T-helper 1 cell (primary cell): ENCODE measurements at places on chromosomes 11 and 22.
A peak's percentile ranks its signal among the peaks of the same experiment; 100 is the strongest.

DNA sequence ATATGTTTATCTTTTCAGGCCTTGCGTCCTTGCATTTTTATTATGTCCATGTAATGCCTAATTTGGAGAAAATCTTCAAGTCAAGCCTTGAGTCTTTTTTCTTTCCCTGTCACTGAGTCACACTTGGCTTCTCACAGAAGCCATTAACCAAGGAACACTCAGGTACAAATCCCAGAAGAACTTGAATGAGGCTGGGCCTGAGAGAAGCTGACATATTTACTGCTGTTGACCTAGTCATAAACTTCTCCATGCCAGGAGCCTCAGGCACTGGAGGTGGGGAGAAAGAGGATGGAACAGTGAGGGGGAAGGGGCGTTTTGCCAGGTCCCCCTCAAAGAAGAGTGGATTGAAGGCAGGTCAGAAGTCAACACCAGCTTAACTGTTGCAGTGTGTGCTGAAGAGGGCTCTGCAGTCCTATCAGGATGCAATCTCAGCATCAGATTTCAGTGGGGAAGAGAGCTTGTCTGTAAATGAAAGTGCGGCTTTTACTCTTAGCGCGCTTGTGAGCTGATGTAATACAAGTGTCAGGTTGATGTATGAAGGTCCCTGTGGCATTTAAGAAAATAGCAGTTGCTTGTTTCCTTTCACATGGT, 526.0 kb downstream of the ETS1 start:
- no peak for DNase-seq

- DNase-seq = no peak
Measured at GRCh38 chr11:99925968-99926367, 761.1 kb upstream of the ARHGAP42 start.

- DNase-seq = no peak
Measured at GRCh38 chr11:70135625-70136059, 57.5 kb downstream of the ANO1 start.

DNA sequence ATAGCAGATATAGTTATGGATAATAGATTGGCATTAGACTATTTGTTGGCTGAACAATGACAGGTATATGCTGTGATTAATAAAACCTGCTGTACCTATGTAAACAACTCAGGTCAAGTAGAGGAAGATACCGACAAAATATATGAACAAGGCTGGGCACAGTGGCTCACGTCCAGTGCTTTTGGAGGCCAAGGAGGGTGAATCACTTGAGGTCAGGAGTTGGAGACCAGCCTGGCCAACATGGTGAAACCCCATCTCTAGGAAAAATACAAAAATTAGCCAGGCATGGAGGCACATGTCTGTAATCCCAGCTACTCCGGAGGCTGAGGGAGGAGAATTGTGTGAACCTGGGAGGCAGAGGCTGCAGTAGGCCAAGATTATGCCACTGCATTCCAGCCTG, 14.0 kb upstream of the CHKA start:
- DNase-seq = no peak

DNA sequence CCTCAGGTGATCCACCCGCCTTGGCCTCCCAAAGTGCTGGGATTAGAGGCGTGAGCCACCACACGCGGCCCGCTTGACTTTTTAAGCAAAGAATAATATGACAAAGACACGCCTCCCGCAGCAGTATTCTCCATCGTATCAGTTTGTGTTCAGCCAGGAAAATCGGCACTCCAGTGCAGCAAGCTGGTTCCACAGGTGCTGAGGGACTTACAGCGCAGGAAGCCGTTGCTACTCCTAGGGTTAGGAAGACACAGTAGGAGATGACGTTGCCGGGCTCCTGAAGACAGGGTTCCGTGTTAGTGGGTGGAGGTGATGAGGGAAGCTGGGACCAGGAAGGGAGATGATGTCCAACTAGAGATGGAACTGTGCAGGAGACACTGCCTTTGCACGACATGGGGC, 65.8 kb upstream of the CECR2 start:
- DNase-seq = no peak

- DNase-seq = no peak
Measured at GRCh38 chr11:2698386-2699184, 1.2 kb downstream of the KCNQ1OT1 start.

GRCh38 chr11:88292171-88292843, 45.2 kb downstream of the CTSC start:
- no peak for DNase-seq

- DNase-seq = peak; percentile 53
Measured at GRCh38 chr22:31278626-31279326, 13.5 kb downstream of the PIK3IP1 start.

DNA sequence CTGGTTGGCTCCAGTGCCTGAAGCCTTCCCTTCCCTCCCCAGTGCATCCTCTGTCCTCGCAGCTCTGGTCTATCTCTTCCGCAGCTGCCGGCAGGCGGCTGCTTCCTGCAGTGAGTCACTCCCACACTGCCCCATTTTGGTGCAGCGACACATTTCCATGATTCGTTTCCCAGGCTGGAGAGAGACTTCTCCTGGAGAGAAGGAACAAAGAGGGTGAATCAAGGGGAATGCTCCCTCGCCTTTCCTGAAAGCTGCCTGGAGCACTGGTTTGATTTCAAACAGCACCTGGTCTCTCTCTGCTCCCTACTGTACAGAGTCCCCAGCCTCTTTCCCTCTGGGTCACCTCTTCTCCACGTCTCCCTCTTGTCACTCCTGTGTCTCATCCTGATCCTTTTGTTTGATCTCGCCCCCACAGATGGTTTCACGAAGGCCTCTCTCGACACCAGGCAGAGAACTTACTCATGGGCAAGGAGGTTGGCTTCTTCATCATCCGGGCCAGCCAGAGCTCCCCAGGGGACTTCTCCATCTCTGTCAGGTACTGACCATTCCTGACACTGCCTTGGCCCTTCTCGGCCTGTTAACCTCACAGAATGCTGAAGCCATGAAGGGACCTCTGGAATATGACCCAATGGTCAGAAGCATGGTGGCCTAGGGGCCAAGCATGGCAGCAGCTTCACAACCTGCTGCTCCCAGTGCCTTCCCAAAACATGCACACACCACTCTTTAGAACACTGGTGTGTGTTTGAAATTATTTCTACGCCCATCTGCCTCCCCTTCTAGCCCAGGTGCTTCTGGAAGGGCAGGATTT, at the start of gene TMA7B:
Gene TMA7B, plus strand, starts transcription at position 758 of the 808 bp plus-strand sequence. CDS start 3,978 bp downstream, outside the sequence.
- DNase-seq = peak; percentile 49

GRCh38 chr11:115182282-115182955, 321.8 kb downstream of the CADM1 start:
- DNase-seq = no peak

DNA sequence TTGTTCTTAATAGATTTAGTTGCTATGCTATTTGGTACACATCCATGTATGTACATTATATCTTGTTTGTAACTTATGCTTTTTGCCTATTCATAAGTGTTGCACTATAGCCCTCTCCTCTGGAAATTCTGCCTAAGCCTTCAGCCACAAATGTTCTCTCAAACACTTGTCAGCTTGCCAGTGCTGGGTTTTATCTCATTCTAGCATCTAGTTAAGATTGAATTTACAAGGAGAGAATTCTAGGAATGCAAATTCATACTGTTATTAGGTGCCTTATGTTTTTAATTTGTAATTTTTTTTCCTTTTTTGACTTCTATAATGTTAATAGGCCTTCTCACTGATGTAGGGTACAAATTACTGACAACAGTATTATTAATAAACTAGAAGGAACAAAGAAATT, 14.6 kb upstream of the CTSC start:
- DNase-seq = no peak

- no peak for DNase-seq
Measured at GRCh38 chr11:71342116-71342515, 89.7 kb upstream of the SHANK2 start.

- DNase-seq = no peak
Measured at GRCh38 chr11:26483108-26483507, 89.0 kb downstream of the MUC15 start.

DNA sequence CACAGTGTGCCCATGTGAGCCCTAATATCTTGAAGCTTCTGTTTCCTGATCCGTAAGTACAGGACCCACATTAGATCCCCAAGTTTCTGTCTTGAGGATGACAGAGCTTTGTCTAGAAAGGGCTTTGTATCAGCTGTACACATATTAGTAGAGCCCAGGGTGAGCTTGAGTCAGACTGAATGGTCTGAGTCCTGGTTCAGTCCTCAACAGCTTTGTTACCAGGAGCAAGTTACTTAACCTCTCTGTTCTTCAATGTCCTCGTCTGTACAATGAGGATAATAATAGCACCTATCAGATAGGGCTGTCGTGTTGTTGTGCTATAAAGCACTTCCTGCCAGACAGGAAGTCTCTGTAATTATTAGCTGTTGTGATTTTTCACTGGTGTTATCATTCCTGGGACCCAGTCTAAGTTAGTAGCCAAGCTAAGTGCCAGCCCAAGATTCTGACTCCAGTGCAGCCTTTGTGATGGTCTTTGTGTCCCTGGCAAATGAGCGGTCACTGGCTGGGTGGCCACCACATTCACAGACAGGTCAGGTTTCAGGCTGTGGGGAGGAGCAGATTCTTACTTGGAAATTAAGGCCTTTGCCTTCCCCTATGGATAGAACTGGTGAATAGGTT, 6.8 kb downstream of the TOM1 start:
- DNase-seq = no peak

- no peak for DNase-seq
Measured at GRCh38 chr11:67649634-67650510, 658 bp downstream of the ACY3 start.
